ENCODE measurements at places on chromosomes 11 and 22.

GRCh38 chr11:47177229-47177845, 658 bp upstream of the ARFGAP2 start:
- DNase-seq = no peak

GRCh38 chr11:12251666-12252560, 125.5 kb upstream of the PARVA start:
- no peak for DNase-seq

DNA sequence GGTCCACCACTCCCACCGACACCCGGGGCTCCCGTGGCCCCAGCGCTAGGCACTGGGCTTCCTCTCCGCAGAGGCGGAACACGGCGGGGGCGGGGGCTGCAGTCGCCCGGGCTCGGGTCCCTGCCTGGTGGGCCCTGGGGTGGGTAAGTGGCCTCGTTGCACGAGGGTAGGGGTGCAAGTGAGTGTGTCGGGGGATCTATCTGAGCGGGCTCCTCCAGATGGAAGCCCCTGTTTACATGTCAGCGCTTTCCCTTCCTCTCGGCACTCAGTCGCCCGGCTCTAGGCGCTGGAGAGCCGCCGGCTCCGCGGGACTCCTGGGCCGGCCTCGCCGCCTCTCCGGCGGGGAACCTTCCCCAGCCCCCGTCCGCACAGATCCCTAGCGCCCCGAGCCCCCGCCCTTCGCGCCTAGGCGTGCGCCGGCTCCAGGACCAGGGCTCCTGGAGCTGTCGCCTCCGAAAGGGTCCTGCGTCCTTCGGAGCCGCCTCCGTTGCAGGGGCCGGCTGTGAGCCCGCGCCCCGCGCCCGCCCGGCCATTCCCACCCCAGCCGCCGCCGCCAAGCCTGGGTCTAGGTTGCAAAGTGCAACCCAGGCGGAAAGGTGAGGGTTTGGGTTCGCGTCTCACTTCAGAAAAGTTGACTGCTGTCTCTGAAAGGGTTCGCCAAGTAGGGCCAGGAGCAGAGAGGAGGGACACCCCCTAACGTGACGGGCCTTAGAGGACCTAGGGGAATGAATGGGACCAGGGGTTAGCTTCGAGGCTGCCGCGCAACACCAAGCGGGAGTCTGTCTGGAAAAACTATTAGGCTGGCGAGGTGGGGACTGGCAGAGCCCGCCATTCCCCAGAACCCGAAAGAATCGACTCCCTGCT, 978 bp downstream of the FLI1 start:
- DNase-seq = no peak

DNA sequence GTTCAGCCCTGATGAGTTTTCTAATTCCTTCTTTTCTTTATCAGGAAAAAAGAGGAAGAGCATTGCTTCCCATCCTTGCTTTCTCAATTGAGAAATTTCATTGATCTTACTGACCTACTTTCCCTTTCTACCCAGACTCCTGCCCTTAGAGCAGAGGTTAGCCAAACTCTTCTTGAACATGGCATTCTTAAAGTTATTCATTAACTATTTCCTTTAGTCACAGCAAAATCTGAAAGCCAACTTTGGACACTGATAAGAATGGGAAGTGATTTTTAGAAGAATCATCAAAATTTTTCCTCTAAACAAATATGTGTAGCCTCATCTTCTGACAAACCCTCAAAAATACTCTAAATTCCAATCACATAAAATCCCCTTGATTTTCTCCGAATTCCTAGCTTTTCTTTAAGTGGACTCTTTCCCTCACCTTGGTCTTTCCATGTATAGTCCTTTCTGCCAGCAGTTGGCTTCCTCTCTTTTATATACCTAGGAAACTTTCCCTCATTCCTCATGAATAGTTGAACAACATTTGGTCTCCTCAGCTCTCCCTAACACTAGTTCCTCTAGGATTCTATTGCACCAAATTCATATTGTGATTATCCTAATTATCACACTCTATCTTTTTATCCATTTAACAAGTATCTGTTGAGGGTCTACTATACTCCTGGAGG, 566.7 kb upstream of the CCDC90B start:
- no peak for DNase-seq

DNA sequence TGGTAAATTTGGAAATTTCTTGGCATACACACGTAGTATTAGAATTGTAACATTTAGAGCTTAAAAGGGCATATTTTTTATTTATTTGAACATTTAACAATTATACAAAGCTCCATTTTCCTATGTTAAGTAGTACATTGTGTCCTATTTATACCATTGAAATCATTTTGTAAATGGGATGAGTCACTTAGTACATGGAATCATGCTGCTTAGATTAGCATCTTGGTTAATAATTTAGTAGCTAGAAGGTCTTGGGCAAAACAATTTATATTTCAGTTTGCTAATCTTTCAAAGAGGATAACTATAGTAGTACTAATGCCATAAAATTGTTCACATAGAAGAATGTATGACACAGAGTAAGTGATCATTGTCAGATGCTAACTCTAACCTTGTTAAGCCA, 450.1 kb upstream of the LUZP2 start:
- no peak for DNase-seq

DNA sequence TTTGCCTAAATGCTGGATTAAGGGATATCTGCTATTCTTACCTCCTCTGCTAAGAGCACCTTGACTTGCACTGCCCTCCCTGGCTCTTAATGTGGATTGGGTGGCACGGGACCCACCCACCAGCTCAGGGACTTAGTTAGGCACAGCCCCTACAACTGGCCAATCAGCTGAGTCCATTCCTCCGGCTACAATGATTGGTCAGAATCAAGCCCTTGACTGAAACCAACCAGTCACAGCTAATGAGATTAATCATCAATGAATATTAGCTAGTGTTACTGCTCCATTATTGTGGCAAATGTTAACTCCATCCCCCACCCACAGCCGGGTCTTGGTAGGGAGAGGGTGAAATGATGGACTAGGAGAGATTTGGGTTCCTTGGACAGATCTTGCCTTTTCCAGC, 328.0 kb downstream of the MN1 start:
- no peak for DNase-seq

DNA sequence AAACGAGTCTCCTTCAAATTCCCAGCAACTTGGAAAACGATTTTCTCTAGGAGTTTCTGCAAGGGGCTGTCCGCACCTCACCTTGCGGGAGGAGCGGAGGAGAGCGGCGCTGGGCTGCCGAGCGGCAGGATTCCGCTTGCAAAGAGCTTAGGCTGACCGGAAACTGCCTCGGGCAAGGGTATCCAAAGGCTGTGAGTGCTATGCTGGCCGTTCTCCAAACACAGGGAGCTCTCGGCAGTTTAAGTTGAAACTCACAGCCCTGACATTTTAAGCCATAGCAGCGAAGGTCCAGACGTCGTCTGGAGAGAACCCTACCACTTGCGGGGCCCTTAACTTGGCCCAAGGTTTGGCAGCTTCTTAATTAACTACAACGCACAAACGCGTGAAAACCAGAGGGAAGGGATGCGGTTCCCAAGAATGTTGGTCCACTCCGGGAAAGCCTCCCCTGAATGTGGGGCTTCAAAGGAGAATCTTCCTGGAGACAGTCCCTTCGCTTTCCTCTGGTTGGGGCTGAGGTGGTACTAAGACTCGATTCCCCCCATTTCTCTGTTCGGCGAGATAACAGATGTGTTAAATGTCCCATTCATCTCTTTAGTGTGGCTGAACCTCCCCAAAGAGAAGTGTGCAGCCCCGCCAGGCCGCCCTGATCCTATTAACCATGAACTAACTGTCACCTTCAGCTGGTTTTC, 1.1 kb upstream of the DBX1 start:
- no peak for DNase-seq

DNA sequence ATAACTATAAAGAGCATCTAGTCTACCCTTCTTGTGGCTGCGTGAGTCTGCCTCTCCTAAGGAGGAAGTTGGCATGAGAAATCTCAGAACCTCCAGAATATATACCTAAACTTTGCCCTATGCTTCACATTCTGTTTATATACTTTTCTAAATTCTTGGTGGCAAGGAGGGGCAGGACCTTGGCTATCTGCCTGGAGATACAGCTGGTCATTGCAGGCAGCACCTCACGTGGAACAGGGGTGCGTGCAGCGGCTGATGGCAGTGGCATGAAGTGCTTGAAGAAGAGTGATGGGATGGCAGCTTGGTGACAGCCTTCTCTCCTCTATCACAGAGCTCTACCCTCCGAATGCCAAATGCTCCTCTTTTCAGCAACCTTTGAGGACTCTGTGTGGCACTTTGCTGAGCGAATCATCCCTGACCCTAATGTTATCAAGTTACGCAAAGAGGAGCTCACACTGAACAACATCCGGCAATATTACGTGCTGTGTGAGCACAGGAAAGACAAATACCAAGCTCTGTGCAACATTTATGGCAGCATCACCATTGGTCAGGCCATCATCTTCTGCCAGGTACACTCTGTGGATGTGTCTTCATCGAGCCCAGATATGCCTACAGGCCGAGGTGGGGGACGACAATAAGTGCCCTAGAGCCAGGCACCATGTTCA, 12.5 kb downstream of the DDX25 start:
- no peak for DNase-seq

DNA sequence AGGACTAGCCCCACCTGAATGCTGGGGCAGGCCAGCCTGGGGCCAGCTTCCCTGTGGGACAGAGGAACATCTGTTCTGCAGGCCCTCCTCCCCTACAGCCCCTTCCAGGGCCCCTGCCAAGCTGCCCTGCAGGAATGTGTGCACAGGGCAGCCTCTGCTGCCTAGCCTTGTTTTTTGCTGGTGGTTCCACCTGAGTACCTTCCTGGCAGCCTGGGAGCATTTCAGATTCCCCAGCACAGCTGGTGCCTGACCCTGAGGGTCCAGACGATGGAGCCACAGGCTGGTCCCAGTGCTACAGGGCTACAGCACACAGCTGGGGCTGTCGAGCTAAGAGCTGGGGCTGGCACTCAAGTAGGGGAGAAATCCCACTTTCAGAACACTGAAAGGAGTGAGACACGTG, 22.3 kb upstream of the GPR83 start:
- DNase-seq = no peak

DNA sequence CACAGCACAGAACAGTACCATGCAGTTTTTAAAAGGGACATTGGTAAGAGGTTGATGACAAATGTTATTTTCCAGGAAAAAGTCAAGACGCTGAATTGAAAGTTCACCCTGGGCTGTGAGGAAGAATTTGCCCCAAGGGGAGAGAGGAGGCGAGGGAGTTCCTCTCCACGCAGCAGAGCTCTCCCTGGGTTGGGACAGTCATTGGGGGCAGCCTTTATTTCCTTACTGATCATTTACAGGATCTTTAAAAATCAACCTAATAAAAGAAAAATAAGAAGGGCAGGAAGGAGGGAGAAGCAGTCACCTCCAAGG, 49.9 kb upstream of the WNT7B start:
- DNase-seq = no peak

- no peak for DNase-seq
These were observed 15.0 kb downstream of the EMSY start for GRCh38 chr11:76459846-76460245.

- DNase-seq = no peak
These were observed 121.9 kb downstream of the PHF21B start for GRCh38 chr22:44887941-44888366.

GRCh38 chr11:60498399-60498798, 5.8 kb downstream of the MS4A12 start:
- no peak for DNase-seq

- DNase-seq = no peak
These were observed 14.5 kb downstream of the SLC35F2 start for GRCh38 chr11:107844041-107844440.

GRCh38 chr22:43481568-43482317, 69.9 kb downstream of the MPPED1 start:
- DNase-seq = no peak

- no peak for DNase-seq
These were observed 5.7 kb upstream of the RTN4R start for GRCh38 chr22:20273758-20274181.
